ENCODE measurements at places on chromosomes 7 and 10. TPM values are rescaled to one million over a fixed set of nuclear protein-coding genes. Genes with fewer than 3 reads are reported as not detected.

MGMT gene
- 17.9 TPM for total RNA-seq

ABCB1 gene
- 3.7 TPM for total RNA-seq

LSM5 gene
- 72.1 TPM for total RNA-seq

LIPM gene
- not detected for total RNA-seq

LCOR gene
- total RNA-seq, result 31.4 TPM

LIPJ gene
- 0.18 TPM for total RNA-seq

CYP3A7 gene
- total RNA-seq, result not detected

LRRC4 gene
- total RNA-seq, result not detected

ANXA8 gene
- total RNA-seq, result 5.8 TPM

POU6F2 gene
- not detected for total RNA-seq

WEE2 gene
- 0.05 TPM for total RNA-seq

TFR2 gene
- 11.7 TPM for total RNA-seq

SSC4D gene
- total RNA-seq, result 0.50 TPM

MYH16 gene
- not detected for total RNA-seq

DIP2C gene
- 2.5 TPM for total RNA-seq

ERVW-1 gene
- total RNA-seq, result not detected

GRM3 gene
- total RNA-seq, result not detected

SLC26A5 gene
- not detected for total RNA-seq

ASZ1 gene
- not detected for total RNA-seq

EBLN1 gene
- total RNA-seq, result not detected

THNSL1 gene
- total RNA-seq, result 1.6 TPM

MRC1 gene
- not detected for total RNA-seq

NKX2-3 gene
- not detected for total RNA-seq

COL26A1 gene
- total RNA-seq, result not detected

GNGT1 gene
- not detected for total RNA-seq

HMX2 gene
- total RNA-seq, result not detected

TRPV6 gene
- total RNA-seq, result not detected

STAM gene
- total RNA-seq, result 20.3 TPM

LRRN3 gene
- 138 TPM for total RNA-seq

GRID2IP gene
- not detected for total RNA-seq

EBF3 gene
- not detected for total RNA-seq

HOXA10 gene
- not detected for total RNA-seq

SLC16A12 gene
- not detected for total RNA-seq

CASD1 gene
- 12.5 TPM for total RNA-seq

WDR86 gene
- not detected for total RNA-seq

HELLS gene
- 160 TPM for total RNA-seq

BRAT1 gene
- total RNA-seq, result 41.8 TPM

NUB1 gene
- total RNA-seq, result 64.3 TPM

INHBA gene
- not detected for total RNA-seq

SPOCK2 gene
- 217 TPM for total RNA-seq

CCDC186 gene
- total RNA-seq, result 15.6 TPM

CALML3 gene
- total RNA-seq, result not detected

RPEL1 gene
- total RNA-seq, result not detected

CPA2 gene
- total RNA-seq, result not detected

CDHR3 gene
- total RNA-seq, result 3.6 TPM

UFSP1 gene
- 2.9 TPM for total RNA-seq
